ENCODE measurements at places on chromosomes 4 and X.

DNA sequence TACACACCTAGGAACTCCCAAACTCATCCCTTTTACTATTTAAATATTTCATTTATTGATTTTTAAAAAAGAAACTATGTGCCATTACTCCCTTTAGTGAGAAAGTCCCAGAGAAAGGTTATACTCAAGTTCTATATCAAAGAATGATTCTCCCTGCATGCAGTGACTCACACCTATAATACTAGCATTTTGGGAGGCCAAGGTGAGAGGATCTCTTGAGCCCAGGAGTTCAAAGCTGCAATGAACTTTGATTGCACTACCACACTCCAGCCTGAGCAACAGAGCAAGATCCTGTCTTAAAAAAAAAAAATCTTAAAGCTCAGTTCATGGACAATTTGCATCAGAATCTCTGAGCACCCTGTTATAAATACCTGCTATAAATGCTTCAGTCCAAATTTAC lies 9.2 kb upstream of the RBPJ start:
- DNase-seq = no peak

DNA sequence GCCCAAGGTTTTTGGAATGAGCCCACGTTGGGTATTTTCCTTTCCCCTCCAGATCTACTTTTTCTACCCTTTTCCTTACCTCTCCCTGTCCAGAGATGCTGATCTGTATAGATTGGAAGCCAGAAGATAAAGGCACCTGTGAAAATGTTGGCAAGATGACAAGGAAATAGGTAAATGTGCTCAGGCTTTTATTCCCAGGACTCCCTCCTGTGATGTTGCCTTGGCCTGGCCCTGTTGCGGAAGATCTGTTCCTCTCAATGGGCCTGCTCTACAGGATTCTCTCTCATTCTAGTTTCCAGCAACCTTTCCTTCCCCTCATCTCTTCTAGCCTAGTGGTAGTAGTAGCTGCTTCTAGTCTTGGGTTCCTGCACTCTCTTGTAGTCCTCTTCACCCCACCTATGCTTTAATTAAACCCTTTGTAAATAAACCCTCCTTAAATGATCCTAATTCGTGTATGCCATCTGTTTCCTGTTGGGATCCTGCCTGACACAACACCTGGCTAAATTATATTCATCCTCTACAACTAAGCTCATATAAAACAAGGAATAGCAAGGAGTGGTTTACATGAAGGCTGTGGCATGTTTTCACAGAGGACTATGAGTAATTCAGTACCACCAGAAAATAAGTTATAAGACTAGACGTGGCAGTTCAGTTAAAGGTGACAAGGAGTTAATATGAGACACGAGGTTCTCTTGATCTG lies 95.7 kb upstream of the MAOA start:
- no peak for DNase-seq

- DNase-seq = no peak
Measured at GRCh38 chr4:103634236-103634635, 85.5 kb downstream of the TACR3 start.

DNA sequence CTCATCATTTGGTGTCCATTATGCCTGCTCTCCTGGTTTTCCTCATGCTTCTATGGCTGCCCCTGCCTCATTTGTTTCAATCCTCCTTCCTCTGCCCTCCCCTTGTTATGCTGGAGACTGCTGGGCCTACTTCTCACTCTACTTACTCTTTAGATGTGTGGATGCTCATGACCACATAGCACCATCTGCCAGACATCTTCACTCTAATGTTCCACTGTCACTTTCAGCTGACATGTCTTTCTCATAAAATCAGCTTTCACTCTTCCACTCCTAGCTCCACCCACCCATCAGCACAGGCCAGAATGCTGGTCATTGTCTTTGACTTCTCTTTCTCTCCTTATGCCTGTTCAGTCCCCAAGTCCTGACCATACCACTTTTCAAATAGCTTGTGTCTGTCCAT lies 86.8 kb downstream of the REPS2 start:
- DNase-seq = no peak

DNA sequence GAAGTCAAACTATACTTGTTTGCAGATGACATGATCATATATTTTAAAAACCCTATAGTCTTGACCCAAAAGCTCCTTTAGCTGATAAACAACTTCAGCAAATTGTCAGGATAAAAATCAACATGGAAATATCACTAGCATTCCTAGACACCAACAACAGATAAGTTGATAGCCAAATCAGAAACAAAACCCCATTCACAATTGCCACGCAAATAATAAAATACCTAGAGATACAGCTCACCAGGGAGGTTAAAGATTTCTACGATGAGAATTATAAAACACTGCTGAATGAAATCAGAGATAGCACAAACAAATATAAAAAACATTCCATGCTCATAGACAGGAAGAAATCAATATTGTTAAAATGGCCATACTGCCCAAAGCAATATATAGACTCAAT lies 605.0 kb upstream of the GRIA3 start:
- DNase-seq = no peak

GRCh38 chr4:136922066-136922465 lies 610.2 kb downstream of the PCDH18 start:
- no peak for DNase-seq
